A172 (cell line): ENCODE measurements at places on chromosomes 6 and 20.

DNA sequence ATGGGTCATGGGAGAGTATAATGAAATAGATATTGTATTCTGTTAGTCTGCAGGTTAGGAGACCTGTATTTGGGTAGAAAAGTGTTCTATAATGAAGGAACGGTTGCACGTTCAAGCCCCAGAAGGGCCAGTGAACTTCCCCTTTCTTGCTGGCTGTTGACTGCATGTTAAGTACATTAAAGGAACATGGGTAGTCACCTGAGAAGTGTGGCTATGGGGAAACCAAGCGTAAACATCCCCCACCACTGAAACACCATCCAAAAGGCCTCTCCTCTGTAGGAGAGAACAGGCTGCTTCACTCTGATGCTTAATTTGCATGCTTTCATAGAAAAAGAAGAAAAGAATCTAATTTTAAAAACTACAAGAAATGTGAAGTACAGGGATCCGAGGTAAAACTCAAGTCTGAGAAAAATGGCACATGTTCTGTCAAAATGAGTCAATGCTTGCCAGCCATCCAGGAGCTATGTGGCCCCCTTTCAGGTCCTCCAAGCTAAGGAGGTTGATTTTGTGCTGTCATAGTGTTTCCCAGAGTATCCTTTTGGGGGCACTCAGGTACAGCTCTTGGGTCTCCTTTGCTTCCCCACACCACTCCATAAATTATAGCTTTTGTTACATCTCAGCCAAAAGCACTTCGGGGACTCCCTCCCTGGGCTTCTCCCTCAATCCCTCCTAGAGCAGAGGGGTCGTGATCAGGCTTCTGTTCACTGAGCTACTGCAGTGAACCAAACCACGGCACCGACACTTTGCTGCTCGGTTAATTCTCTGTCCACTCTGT lies 283.7 kb upstream of the AGPAT4 start:
- DNase-seq, result no peak

DNA sequence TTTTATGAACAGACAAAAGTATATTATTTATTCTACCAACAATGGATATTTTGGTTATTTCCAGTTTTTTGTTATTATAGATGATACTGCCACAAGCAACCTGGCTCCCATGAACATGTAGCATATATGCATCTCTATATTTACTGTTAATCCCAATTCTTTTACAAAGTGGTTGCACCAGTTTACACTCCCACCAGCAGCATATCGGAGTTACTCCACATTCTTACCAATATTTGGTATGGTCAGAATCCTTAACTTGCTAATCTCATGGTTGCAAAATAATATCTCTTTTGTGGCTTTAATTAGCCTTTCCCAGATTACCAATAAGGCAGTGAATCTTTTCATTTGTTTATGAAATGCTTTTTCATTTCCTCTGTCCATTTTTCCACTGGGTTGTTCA lies 137.6 kb upstream of the CDYL start:
- no peak for DNase-seq

- DNase-seq, result no peak
Observed at GRCh38 chr20:20665606-20666332, 46.7 kb downstream of the RALGAPA2 start.

DNA sequence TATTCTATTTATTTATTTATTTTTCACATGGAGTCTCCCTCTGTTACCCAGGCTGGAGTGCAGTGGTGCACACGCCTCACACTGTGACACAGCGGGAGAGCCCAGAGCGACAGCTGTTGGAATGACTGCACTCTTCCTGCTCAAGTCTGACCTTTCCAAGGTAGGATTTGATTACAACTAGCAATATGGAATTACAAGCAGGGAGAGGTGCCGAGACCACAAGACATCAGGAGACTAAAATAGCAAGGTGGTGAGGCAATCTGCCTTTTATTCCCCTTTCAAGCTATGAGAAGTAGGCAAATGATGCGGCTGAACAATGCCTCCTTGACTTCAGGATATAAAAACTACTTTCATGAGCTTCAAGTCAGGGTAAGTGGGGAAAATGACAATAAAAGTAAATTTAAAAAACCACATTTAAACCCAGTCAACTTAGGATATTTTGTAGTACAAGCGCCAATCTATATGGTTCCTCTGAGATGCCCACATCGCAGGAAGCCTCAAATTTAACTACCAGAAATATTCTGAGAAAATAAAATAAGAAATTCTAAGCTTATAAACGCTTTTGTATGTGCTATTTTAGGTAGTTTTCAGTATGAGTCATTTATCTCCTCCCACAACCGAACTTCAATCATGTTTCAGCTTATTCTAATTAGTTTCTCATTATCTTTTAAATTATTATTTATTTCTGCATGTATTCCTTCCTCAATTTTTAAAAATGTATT lies 146.9 kb upstream of the SGK1 start:
- DNase-seq, result peak; percentile 85

GRCh38 chr6:111107589-111107988 lies 20.3 kb downstream of the SLC16A10 start:
- no peak for DNase-seq

GRCh38 chr6:109381061-109381746 lies 1.1 kb downstream of the CD164 start:
- DNase-seq, result no peak

DNA sequence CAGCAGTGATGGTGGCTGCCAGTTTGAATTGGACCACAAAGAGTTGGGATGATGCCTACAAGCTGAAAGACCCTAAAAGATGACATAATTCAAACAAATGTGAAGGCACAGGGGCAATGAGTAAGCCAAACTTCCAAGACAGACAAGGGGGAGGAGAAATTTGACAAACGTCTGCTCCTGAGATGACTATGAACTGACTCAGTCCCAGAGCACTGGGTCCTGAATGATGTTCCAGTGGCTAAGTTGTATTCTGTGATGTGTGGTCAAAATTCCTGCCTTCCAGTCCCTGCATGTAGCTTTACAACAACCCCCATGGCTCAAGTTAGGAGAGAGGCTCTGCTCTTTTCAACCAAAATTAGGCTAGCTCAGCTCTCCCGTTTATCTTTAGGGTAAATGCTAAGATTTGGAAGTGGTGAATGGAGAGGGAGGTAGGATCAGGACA lies 86.1 kb upstream of the SIRPA start:
- peak; percentile 95 for DNase-seq

- no peak for DNase-seq
Observed at GRCh38 chr20:53004267-53004813, 32.2 kb downstream of the TSHZ2 start.

- no peak for DNase-seq
Observed at GRCh38 chr20:37881601-37882343, 21.2 kb upstream of the VSTM2L start.

GRCh38 chr6:20092071-20092566 lies 120.2 kb downstream of the MBOAT1 start:
- DNase-seq, result peak; percentile 45

DNA sequence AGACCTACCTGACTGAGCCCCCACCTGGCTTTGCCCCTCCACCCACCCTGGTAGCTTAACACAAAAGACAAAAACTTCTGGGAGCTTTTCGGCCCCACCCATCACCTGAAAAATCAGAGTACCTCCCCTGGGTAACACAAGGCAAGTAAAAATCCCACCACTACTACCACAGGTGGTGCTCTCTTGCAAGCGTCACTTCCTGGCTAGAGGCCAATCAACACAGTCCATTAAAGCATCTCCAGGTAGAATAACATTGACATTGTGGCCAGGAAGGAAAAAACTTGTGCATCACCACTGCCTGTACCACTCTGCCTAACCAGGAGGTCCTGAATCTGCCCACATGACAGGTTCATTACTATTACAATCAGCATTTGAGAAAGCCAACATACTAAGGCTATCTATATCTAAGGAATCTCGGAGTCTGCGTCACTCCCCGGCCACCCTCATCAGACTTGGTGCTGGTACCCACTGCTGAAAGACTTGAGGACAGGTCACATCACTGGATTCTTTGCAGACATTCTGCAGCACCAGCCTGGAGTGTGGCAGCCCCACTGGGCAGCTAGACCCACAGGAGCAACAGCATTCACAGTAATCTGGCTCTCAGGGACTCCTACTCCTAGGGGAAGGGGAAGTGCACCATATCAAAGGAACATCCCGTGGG lies 125.9 kb downstream of the CDK19 start:
- DNase-seq, result no peak

DNA sequence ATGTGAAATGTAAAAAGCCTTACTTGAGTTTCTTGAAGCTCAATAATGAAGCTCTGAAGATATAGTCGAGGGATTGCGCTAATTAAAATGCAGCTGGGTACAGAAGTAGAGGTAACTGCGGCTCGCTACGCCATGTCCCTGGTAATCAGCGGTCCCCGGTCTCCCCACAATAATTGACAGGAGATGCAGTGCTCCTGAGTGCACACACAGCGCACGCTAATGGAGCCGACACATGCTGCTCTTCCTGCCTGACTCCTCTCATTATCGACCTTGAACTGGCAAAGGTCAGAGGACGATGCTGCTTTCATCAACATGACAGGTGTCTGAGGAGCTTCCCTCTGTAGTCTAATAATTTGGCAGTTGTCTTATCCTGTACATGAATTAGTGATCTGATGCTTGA lies 365.9 kb downstream of the RNF144B start:
- no peak for DNase-seq

DNA sequence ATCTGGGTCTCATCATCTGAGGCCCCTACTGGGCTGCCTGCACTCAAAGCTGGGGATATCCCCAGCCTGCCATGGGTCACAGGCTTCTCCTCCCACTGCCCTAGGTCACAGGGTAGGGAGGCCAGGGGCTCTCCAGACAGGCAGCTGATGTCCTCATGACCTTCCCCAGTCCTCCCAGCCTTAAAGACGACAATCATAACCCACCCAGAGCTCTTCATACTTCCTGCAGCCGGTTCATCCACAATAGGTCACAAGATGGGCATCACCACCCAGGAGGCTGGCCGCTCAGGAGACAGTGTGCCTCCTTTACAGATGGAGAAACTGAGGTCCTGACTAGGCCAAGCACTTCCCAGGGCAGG lies 15.2 kb downstream of the TFEB start:
- no peak for DNase-seq

DNA sequence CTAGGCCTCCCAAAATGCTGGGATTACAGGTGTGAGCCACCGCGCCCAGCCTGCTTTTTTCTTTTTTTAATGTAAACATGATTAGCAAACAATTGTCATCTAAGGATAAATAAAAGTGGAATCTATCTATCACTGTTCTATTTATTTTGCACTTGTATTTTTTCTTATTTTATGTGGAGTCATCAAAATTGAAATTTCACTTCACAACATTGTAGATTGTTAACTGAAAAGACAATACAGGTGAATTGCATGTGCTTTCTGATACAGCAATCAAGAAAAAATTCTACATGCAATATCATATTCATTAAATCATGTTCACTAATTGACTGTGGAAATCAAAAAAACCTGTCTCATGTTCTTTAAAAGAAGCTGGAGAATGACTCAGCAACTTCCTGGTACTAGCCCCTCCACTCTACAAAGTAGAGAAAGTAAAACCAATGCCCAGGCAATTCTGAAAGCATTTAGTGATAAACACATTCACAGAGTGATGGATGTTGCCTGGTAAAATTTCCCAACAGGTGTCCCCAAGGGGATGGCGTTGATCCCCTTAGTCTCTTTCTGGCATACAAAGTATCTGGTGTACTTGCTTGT lies 10.7 kb upstream of the RFX6 start:
- DNase-seq, result peak; percentile 25

DNA sequence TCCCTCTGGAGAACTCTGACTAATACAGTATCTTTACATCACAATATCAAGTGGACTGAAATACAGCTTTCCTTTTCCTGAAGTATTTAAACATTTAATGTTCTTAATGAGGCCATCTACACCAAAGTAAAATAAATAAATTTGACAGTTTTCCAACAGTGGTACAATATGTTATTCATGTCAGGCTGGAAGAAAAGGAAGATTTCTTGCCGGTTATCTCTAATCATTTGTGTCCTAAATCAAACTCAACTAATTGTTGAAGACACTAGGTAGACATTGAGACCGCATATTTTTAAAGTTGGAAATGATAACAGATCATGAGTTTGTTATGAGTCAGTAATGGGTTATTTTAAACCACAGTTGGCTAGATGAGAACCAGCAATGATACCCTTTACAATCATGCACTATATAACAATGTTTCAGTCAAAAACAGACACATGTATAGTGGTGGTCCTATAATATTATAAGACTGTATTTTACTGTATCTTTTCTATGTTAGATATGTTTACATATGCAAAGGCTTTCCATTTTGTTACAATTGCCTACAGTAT lies 241.6 kb downstream of the LMBRD1 start:
- peak; percentile 30 for DNase-seq

- DNase-seq, result no peak
Observed at GRCh38 chr6:109701774-109702173, 10.7 kb downstream of the FIG4 start.

DNA sequence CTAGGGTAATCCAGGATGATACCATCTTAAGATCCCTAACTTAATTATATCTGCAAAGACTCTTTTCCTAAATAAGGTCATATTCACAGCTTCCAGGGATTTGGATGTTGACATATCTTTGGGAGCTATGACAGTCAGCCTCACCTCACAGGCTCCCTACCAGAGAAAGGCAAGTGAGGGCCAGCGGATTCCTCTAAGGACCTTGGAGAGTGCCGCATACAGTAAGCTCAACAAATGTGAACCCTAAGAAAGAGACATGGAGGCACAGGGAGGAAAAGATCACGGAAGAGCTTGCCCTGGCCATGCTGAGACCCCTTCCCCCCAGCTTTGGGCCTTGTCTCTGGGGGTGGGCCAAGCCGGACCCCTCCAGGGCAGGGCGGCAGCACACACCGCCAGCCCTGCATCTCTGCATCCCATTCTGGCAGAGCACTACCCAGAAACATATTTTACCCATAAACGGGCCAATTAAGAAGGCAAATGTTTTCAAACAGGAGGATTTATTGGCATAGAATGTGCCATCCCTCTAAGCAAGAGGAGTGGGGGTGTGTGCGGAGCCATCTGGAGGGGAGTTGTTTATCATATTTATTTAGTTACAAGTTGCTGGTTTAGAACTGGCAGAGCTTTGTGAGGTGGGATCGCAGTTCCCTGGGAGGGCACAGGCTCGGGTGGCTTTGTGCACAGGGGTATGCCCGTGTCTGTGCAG lies 55.4 kb downstream of the CHMP4B start:
- no peak for DNase-seq

GRCh38 chr6:41344876-41345275 lies 9.5 kb downstream of the NCR2 start:
- no peak for DNase-seq

DNA sequence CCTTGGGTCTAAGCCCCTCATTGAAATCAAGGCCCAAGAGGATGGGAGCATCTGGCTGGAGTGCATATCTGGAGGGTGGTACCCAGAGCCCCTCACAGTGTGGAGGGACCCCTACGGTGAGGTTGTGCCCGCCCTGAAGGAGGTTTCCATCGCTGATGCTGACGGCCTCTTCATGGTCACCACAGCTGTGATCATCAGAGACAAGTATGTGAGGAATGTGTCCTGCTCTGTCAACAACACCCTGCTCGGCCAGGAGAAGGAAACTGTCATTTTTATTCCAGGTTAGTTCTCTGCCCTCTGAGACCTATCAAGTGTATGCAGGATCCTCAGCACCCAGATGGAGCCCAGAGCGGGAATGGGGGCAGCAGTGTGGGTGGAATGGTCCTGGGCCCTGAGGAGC lies 5.1 kb downstream of the BTN2A2 start:
- peak; percentile 34 for DNase-seq
